ENCODE measurements at places on chromosomes 1 and 21. TPM values are rescaled to one million over a fixed set of nuclear protein-coding genes. Genes with fewer than 3 reads are reported as not detected.
A peak's percentile ranks its signal among the peaks of the same experiment; 100 is the strongest.

DNA sequence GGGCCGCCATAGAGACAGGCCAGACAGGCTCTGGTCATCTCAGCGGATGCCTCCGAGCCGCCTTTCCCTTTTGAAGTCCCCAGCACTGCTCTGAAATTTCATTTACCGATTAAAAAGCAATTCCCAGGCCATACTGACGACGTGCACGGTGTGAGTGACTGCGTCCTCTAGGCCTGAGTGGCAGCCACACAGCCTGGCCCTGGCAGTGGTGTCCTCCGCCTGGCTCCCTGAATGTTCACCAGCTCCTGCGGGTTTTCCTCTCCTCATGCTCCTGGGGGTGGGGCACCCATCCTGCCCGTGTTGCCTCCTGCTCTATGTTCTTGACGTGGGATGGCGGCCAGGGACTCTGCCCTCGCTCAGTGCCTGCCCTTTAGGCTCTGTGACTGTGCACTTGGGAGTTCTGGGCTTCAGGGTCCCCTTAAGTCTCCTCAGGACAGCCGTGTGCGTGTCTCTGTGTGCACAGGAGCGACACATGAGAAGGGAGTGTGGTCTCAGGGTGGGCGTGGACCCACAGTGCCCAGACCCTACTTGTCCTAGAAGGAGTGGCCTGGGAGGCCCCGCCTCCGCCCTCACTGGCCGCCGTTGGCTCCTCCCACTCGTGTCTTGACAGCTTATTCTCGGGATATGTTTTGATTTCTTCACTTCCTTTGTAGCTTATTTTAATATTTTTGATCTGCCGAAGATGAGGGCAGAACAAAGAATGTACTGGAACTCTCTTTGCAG, 3.6 kb downstream of the SKI start:
- no peak for DNase-seq

DNA sequence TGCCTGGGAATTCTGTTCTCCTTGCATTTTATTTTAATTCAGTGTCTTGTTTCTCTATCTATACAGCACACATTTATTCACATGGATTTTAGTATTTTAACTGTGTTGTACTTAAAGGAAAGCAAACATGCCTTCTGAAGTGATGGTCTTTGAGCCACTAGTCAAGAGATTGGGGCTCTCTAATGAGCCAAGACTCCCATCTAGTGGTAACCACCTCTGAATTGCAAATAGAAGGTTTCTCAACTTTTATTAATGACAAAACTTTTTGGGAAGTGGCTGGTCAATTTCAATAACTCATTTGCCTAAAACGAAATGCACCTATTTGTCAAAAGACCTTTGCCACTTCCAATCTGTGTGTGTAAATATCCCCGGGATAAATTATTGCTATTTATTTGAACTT, 199.6 kb downstream of the LTN1 start:
- no peak for DNase-seq

DNA sequence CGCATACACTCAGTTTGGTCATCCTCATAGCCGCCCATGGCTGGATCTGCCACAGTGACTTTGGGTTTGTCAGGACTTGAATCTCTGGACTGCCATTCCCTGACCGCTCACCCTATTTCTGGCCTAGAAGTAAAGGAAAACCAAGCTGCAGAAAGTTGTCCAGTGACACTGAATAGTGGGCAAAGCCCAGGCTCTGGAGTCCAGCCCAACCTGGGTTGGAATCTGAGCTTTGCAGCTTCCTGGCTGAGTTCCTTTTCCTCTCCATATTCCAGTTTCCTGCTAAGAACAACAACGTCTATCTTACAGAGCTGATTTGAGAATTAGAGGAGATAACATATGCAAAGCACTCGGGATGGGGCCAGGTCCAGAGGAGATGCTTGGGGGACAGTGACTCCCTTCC, 15.6 kb upstream of the EIF4G3 start:
- no peak for DNase-seq

- DNase-seq = no peak
Measured at GRCh38 chr1:166300767-166301166, 134.0 kb upstream of the FAM78B start.

- peak; percentile 60 for DNase-seq
Measured at GRCh38 chr1:203381151-203381751, 30.3 kb upstream of the FMOD start.

DNA sequence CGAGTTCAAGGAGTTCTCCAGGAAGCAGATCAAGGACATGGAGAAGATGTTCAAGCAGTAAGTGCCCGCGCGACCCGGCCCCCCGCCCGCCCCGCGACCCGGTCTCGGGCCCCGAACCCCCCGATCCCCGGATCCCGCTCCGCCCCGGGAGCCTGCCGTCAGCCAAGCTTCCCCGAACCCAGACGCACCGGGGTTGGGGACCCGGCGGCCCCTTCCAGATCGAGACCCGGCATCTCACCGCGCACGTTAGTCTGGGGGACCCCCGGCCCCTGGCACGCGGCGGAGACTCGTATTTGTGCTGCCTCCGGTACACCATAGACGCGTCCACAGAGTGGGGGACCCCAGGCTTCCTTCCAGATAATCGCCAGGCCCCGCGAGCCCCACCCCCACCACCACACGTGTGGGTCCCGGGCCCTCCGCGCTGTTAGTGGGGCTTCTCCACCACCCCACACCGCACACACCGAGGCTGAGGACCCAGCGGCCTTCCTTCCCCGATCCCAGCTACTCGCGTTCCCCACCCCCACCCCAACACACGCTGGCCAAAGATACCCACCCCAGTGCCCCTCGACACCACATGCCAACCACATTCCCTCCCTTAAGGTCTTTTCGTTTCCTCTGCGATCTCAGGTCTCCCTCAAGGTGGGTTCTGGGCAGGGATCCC, 665 bp downstream of the EFHD2 start:
- DNase-seq = no peak

DNA sequence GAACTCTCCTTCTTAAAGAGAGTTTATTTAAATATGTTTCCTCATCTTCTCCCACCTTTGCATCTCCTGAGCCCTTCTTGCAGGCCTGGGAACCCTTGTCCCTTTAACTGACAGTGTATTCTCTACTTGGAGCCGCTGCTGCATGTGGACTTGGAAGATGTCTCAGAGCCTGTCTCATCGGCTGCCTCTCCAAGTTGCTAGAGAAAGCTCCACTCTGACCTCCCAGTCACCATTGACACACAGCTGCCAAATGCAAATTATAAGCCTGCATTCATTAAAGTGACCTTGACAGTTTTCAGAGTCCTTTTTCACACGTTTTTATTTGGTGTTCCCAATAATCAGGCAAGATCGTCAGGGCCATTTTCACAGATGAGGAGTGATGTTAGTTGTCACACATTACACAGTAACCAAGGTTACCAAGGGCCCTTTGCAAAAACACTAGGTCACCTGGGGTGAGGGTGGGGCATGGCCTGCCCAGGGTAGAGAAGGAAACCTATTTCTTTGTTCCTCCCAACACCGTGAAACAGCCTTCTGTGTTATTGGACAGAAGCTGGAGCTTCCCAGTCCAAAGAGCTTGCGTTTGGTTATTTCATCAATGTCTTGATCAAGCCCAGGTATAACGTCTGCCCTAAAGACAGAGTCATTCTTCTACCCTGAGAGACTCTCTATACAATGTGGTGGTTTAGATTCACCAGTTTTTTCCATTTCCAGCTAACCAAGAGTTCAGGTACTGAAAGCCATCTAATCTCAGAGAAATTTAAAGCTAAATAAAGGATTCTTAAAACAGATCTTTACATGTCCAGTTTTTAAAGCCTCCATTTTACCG, 164.1 kb downstream of the GALNT2 start:
- no peak for DNase-seq

- DNase-seq = peak; percentile 57
Measured at GRCh38 chr1:212536586-212536985, 72.0 kb upstream of the ATF3 start.

- no peak for DNase-seq
Measured at GRCh38 chr1:2523191-2523890, 3.1 kb downstream of the PANK4 start.

DNA sequence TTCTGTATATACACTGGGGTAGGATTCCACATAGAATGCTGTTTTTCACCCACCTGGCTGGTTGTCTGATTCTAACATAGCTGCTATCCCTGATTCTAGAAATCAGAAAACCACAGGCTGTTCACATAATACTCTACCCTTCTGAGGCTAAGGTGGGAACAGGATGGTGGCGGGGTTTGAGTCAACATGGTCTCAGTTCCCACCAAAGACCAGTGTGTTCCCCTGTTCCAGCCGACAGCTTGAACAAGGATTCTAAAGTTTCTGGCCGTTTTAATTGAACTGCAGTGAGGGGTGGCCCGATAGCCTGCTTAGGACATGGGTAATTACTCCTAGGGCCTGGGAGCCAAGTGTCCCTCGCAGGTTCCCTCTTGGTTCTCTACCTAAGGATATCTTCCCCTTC, 38.4 kb downstream of the PEX14 start:
- no peak for DNase-seq

C1orf56 gene
- 8.2 TPM for total RNA-seq

TSACC gene
- not detected for total RNA-seq
